Activated CD4-positive, CD25-positive, alpha-beta regulatory T cell treated with anti-CD3 and anti-CD28 coated beads, Interleukin-2, amount 50 U/mL, for 24 hours (primary cell): ENCODE measurements at places on chromosomes 12 and 14.

DNA sequence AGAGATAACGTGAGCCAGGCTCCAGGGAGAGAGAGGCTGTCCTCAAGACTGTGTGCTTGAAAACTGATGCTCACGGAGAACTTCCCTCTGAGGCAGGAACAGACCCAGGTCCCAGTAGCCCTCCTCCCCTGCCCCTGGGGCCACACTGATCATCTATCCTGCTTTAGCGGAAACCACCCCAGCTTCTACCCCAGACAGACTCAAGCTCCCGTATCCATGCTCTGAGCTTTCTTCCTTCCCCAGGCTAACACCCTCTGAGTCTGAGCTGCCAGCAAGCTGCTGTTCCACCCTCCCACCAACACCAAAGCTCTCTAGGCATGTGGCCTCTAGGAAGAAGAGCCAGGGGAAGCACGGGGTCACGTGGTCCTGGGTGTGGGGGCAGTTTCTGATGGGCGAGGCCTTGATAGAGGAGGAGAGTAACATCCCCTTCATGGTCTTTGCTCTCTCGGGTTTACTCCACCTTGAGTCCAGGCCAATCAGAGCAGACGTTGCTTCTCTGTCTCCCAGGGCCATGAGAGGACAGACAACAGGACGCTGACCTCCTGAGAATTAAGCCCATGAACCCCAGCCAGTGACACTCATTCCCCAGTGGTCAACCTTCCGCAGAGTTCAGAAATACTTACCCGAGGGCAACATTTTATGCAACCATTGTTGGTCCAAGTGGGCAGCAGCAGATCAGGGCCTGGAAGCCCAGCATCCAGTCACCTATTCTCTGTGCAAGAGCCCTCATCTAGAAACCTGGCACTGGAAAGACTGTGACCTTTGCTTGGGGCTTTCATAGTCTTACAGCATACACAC is 1.4 kb downstream of the PCK2 start:
- peak; percentile 44 for ATAC-seq

GRCh38 chr12:55708695-55709233 is 1.1 kb upstream of the ITGA7 start:
- ATAC-seq, result no peak

DNA sequence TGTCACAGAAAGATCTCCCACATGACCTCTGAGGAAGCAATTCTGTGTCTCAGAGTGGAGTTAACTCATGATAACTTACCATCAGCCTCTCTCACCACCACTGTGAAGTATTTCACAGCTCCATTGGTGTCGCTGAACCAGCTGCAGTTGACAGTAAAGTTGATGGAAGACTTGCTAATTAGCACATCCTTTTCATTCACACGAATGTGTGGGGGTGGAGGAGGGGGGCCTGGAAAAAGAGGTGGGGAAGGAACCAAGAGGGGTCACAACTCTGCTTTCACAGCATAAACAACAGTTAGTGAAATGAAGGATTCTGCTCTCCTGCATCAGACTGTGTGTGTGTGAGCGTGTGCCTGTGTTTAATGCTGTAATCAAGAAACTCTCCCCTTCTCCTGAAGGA is 82.1 kb downstream of the PTPRB start:
- ATAC-seq, result no peak

DNA sequence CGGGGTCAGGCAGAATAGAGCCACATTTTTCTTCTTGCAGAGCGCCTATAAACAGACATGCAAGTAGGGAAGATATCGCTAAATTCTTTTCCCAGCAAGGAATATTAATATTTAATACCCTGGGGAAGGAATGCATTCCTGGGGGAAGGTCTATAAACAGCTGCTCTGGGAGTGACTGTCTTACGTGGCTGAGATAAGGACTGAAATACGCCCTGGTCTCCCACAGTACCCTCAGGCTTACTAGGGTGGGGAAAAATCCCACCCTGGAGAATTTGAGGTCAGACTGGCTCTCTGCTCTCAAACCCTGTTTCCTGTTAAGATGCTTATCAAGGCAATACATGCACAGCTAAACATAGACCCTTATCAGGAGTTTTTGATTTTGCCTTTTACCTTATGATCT is 262.3 kb downstream of the CEP128 start:
- ATAC-seq, result no peak

DNA sequence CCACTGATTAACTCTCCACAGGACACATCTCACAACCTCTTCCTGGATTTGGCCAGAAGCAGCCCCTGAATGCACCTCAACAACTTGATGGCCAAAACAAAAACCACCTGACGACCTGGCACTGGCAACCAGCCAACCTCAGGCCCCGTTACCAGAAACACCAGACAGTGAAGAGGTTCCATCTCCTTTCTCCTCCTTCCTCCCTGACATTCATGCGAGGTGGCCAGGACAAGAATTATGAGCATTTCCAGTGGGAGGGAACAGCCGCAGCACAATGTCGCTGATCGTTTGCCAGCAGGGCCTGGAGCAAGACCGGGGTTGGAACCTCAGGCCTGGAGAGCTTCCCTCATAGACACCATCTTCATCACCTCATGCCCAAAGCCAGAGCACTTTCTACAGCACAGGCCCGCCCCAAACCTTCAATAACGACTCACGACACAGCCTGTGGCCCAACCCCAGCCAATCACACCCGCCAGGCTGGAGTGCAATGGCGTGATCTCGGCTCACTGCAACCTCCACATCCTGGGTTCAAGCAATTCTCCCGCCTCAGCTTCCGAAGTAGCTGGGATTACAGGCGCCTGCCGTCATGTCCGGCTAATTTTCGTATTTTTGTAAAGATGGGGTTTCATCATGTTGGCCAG is 48.7 kb downstream of the CCDC88C start:
- no peak for ATAC-seq

GRCh38 chr14:79101388-79101787 is 931.2 kb downstream of the NRXN3 start:
- no peak for ATAC-seq

- no peak for ATAC-seq
These were observed 1.3 kb upstream of the HIF1A start for GRCh38 chr14:61694039-61694438.

- ATAC-seq, result peak; percentile 69
These were observed 21.7 kb upstream of the SLC10A1 start for GRCh38 chr14:69818758-69819191.

DNA sequence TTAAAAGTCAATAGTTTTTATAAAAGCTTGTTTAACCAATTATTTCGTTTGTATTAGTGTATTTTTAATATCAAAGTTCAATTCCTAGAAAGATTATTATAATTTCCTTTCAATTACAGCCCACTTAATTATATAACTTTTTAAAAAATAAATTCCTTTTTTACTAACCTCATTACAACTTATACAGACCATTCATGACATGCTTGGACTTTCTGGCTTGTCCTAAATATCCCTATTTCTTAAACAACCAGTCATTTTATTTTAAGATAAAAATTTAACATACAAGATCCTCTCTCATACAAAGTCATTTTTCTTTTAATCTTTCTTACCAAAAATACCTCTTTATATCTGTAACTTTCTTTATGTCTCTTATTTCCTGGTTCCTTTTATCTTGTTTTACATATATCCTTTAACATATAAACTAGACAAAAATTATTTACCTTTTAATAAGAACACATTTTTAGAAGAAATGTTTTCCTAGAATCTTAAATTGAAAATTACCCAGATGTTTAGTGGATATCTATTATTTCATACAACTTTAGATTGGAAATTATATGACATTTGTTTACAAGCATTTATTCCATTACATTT is 10.4 kb upstream of the TMEM263 start:
- ATAC-seq, result no peak

- no peak for ATAC-seq
These were observed 18.9 kb downstream of the C2CD5 start for GRCh38 chr12:22525426-22525825.

DNA sequence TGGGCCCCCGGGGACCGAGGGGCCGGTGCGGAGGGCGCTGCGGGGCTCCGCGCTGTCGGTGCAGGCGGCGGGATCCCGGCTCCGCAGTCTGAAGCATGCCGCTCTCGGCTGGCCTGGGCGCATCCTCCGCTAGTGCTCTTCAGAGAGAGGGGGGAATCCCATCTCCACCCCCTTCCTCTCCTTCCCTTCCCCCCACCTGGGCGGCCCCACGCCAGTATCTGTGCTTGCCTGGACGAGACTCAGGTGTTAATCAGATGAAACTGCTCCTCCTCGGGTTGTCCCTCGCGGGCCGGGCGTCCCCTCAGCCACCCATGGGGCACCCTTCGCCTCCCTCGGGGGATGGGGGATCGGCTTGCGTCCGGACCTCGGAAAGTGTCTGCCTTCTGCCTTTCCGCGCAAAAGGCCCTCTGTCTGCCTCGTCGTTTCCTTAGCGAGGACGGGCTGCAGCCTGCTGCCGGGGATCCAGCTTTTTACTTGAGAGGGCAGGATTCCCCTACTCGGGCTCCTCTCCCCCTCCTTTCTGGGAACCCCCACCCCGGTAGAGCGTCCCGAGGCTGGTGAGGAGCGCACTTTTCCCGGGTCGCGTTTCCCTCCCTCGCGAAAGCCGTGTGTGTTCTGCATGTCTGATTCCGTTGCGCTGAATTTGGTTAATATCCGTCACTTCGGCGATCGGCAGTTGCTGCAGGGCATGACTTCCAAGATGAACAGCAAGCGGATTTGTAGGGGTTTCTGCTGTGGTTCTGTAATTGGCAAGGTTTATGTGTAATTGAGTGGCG is 1.1 kb downstream of the GPHN start:
- ATAC-seq, result peak; percentile 7

GRCh38 chr14:71592361-71592760 is 339.9 kb upstream of the RGS6 start:
- ATAC-seq, result no peak

- no peak for ATAC-seq
These were observed 246.2 kb downstream of the MSRB3 start for GRCh38 chr12:65524666-65525065.

GRCh38 chr12:27274706-27275105 is 30.6 kb downstream of the STK38L start:
- ATAC-seq, result no peak

GRCh38 chr14:69673104-69673503 is 61.7 kb downstream of the SUSD6 start:
- no peak for ATAC-seq

DNA sequence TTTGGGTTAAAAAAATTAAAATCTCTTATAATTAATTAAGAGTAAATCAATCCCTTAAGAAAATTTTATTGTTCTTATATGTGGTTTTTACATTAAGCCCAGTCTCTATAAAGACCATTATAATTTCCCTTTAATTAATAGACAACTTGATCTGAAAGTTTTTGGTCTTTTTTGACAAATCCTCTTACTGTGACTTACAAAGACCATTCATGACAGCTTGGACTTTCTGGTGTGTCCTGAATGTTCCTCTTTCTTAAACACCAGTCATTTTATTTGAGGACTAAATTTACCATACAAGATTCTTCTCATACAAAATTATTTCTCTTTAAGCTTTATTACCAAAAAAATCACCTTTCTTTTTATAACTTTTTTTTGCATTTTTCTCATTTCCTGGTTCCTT is 368.3 kb downstream of the ADGRD1 start:
- no peak for ATAC-seq

- no peak for ATAC-seq
These were observed 277.4 kb downstream of the FOXN3 start for GRCh38 chr14:89139404-89140247.

GRCh38 chr12:89309440-89309802 is 42.9 kb downstream of the DUSP6 start:
- ATAC-seq, result no peak

- ATAC-seq, result peak; percentile 21
These were observed 20.8 kb downstream of the STX2 start for GRCh38 chr12:130818272-130818634.

DNA sequence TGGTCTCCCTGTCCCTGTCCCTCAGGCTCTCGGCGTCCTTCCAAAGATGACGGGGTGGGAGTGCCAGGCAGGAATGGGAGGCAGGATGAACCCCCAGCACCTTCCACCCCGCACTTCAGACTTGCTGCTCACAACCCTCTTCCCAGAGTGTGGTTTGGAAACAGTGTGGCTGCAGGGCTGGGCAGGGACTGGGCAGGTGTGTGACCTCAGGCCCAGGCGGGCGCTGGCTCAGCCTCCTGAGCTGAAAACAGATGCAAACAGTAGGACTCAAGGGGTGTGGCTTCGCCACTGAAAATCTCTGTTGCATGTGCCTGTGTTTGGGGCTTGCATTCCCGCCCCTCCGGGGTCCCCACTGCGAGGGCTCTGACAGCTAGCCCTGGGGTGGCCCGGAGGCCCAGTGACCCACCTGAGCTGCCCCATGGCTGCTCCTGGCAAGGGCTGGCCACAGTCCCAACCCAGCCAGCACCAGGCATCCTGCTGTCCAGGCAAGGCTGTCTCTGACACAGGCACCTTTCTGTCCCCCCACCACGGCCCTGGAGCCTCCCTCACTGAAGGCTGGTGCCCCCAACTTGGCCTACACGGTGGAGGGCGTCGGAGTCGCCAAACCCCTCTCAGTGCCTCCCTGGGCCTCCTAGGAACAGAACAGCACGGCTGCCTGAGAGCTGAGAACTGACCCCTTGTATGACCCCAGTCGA is 46.1 kb downstream of the BEGAIN start:
- no peak for ATAC-seq

GRCh38 chr12:102513272-102513671 is 32.9 kb upstream of the IGF1 start:
- no peak for ATAC-seq

DNA sequence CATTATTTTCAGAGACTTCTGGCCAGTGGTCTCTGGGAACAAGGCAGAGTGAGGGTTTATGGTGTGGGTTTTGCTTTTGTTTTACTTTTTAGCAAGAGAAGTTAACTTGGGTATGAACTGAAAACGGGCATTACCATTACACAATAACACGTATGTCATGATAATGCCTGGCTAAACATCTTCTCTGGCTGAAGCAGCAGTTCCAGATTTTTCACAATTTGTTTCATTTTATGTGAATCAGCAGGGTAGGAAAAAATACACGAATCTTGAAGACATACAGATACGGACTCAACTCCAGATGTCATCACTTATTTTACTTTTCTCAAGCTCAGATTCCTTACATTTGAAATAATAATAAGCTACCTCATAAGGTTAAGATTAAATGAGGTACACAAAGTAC is 2.5 kb upstream of the PCNX4 start:
- no peak for ATAC-seq

DNA sequence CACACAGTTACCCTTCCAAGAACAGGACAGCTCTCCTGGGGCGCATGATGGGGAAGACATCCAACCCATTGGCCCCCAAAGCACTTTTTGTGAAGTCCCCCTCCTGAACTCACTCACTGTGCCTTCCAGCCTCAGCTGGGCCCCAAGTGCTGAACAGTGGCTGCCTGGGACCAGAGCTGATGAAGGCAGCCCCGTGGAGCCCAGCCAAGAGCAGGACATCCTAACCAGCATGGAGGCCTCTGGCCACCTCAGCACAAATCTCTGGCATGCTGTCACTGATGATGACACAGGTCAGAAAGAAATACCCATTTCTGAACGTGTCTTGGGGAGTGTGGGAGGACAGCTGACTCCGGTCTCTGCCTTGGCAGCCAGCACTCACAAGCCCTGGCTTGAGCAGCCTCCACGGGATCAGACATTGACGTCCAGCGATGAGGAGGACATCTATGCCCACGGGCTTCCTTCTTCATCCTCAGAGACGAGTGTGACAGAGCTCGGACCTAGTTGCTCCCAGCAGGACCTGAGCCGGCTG is 72.0 kb downstream of the TECPR2 start:
- no peak for ATAC-seq

- no peak for ATAC-seq
These were observed 2.4 kb downstream of the RNASE8 start for GRCh38 chr14:21059842-21060613.

GRCh38 chr14:45698462-45699134 is 445.6 kb upstream of the MIS18BP1 start:
- ATAC-seq, result no peak
